Motor neuron (in vitro differentiated cells): ENCODE measurements at places on chromosomes 11 and 22. TPM values are rescaled to one million over a fixed set of nuclear protein-coding genes. Genes with fewer than 3 reads are reported as not detected.

PATE4 gene
- total RNA-seq = 0.36 and 0.82 TPM in 2 replicates

SCGB1A1 gene
- total RNA-seq = not detected in 2 replicates

RASGRP2 gene
- 0.56 and 1.6 TPM in 2 replicates for total RNA-seq

LINC01488 gene
- not detected in 2 replicates for total RNA-seq

CEP126 gene
- 4.8 and 6.4 TPM in 2 replicates for total RNA-seq

IGLL1 gene
- not detected in 2 replicates for total RNA-seq

CRYBB2 gene
- total RNA-seq = 0.33 TPM in 1 of 2 replicates, not detected in the other

BAIAP2L2 gene
- 0.21 and 0.52 TPM in 2 replicates for total RNA-seq

OR52E8 gene
- total RNA-seq = not detected in 2 replicates

RGL4 gene
- 1.8 and 2.0 TPM in 2 replicates for total RNA-seq

ROM1 gene
- 8.2 and 9.0 TPM in 2 replicates for total RNA-seq

APOBEC3C gene
- 0.73 and 0.96 TPM in 2 replicates for total RNA-seq

ABCC8 gene
- 0.86 and 3.6 TPM in 2 replicates for total RNA-seq

NXPE4 gene
- total RNA-seq = 0.24 TPM in 1 of 2 replicates, not detected in the other

TNKS1BP1 gene
- total RNA-seq = 33.1 and 37.0 TPM in 2 replicates

TLCD5 gene
- total RNA-seq = 9.0 and 9.5 TPM in 2 replicates

DEUP1 gene
- 0.82 and 1.00 TPM in 2 replicates for total RNA-seq

C11orf97 gene
- total RNA-seq = not detected in 2 replicates

MSANTD4 gene
- 51.2 and 54.5 TPM in 2 replicates for total RNA-seq

TTC36 gene
- 0.38 and 1.5 TPM in 2 replicates for total RNA-seq

CDC45 gene
- total RNA-seq = 0.27 and 0.61 TPM in 2 replicates

LBHD1 gene
- total RNA-seq = 31.7 and 32.4 TPM in 2 replicates

CYP2D6 gene
- total RNA-seq = 2.4 and 4.0 TPM in 2 replicates

SLC15A3 gene
- 6.7 and 7.1 TPM in 2 replicates for total RNA-seq

TMEM86A gene
- total RNA-seq = 2.7 and 2.8 TPM in 2 replicates

LARGE2 gene
- 0.16 TPM in 1 of 2 replicates, not detected in the other for total RNA-seq

LRRN4CL gene
- total RNA-seq = 1.1 and 1.5 TPM in 2 replicates

PIH1D2 gene
- 5.4 and 6.3 TPM in 2 replicates for total RNA-seq

BBOX1 gene
- total RNA-seq = 3.0 and 3.1 TPM in 2 replicates
